Activated T-helper 9 cell treated with anti-CD3 and anti-CD28 coated beads, Interleukin-2, amount 50 U/mL, for 16 hours (primary cell): ENCODE measurements at places on chromosomes 7 and 10.

GRCh38 chr10:21919117-21919516 lies 84.4 kb downstream of the DNAJC1 start:
- DNase-seq = no peak

GRCh38 chr10:103060575-103060974 lies 132.5 kb downstream of the NT5C2 start:
- no peak for DNase-seq

DNA sequence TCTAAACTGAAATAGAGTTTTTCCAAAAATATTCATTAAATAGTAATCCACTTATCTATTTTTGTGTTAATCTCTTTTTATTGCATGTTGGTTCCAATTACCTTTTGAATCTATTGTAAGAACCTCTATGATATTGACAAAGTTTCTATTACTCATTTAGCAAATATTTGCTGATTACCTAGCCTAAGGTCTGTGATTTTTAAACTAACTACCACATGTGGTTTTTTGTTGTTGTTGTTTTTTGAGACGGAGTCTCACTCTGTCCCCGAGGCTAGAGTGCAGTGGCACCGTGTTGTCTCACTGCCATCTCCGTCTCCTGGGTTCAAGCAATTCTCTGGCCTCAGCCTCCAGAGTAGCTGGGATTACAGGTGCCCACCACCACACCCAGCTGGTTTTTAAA lies 2.0 kb upstream of the ASB13 start:
- DNase-seq = no peak

DNA sequence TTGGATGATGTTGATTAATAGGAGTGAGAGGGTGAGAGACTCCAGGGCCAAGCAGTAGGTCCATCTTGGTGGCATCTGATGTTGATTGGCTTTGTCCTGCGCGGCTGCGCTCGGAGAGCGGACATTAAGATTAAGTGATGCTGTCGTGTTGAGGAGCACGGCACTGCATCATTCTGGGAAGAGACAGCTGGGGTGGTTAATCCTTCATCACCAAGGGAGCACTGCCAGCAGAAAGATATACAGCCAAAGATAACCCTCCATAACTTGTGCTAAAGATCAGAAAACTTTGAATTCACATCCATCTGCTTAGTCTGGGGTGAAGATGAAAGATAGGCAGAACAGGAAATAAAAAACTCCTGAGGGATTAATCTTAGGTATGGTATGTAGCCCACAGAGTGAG lies 208.3 kb downstream of the LRMDA start:
- no peak for DNase-seq

- no peak for DNase-seq
These were observed 164.7 kb upstream of the HPS1 start for GRCh38 chr10:98611436-98611835.

- DNase-seq = no peak
These were observed 7.2 kb downstream of the EXOC6 start for GRCh38 chr10:92855560-92855959.

DNA sequence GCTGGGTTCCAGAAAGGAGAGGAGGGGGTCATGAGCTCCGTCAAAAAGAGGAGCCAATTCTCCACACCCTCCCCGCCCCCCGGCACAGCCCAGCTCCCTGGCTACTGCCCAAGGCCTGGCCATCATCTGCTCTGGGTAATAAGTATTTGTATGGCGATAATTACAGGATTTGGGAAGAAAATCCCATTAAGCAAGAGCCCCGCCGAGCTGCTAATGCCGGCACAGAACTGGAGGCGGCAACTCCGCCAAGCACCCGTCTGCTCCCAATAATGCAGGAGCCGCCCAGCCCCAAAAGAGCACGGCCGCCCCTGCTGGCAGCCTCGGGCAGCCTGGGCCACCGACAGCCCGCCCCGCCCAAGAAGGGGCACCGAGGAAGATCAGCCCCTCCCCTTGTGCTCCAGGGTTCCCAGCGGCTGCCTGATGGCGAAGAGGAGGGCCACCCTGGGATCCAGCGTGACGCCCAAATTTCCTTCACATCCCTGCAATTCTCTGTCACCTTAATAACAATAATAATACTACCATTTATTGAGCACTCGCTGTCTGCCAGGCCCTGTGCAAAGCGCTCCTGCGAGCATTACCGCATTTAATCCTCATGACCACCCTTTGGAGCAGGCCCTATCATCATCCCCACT lies 5.9 kb downstream of the SLIT1 start:
- no peak for DNase-seq

GRCh38 chr10:31095677-31096560 lies 64.3 kb upstream of the ZNF438 start:
- no peak for DNase-seq

GRCh38 chr7:129438839-129439651 lies 4.8 kb downstream of the STRIP2 start:
- DNase-seq = peak; percentile 36

- no peak for DNase-seq
These were observed 103.1 kb upstream of the AFAP1L2 start for GRCh38 chr10:114507449-114507848.

DNA sequence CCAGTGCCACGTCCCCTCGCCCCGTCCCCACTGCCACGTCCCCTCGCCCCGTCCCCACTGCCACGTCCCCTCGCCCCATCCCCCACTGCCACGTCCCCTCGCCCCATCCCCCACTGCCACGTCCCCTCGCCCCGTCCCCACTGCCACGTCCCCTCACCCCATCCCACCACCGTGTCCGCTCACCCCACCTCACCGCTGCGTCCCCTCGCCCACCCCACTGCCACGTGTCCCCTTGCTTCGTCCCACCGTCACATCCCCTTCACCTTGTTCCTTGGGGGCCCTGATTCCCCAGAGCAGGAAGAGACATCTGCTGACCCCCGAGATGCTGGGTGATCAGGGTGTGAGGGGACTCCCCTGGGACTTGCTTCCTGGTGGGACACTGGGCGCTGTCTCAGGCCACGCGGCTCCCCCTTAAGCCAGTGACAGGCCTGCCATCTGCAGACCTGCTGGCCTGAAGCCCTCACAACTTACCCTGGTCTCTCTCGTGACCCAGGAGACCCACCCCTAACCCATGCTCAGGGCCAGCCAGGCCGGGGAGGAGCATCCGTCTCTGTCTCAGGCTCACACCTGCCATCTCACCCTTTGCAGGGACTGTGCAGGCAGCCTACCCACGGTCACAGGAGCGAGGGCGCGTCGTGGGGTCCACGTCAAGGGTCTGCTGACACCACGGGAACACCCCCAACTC lies 260.4 kb downstream of the ELFN1 start:
- DNase-seq = no peak

DNA sequence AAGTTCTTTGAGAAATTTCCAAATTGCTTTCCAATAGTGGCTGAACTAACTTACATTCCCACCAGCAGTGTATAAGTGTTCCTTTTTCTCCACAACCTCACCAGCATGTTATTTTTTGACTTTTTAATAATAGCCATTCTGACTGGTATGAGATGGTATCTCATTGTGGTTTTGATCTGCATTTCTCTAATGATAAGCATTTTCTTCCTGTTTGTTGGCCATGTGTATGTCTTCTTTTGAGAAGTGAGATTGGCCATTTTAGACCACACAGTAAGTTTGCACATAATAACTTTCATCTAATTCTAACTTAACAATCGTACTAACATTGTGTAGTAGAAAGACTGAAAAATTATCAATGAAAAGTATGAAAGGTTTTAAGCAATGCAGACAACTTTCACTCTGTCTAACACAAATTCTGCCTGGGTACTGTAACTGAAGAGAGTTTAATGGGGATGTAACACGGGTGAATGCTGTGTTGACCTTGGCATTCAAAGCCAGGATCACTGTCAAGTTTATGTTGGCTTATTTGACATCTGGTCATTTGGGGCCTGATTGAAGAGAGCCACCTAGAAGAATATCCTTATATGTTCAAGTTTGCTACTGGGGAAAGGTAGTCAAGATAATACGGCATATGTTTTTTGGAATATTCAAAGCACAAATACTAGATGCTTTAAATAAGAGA lies 50.4 kb downstream of the FAM171A1 start:
- DNase-seq = no peak

DNA sequence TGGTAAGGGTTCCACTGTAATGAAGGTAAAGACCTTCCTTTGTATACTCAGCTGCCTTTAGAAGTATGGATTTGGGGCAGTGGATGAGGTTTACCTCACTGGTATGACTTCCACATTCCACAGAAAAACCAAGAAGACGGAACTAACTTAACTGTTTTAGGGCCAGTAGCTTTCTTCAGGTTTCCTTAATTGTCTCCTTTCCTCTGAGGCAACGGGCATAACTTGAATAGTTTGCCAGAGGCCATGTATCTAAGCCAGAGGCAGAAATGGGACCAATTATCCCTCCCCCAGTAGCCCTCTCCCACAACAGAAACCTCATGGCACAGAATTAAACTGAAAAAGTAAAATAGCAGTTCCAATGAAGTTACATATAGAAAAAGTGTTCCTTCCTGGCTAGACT lies 281.7 kb downstream of the PHTF2 start:
- DNase-seq = no peak

DNA sequence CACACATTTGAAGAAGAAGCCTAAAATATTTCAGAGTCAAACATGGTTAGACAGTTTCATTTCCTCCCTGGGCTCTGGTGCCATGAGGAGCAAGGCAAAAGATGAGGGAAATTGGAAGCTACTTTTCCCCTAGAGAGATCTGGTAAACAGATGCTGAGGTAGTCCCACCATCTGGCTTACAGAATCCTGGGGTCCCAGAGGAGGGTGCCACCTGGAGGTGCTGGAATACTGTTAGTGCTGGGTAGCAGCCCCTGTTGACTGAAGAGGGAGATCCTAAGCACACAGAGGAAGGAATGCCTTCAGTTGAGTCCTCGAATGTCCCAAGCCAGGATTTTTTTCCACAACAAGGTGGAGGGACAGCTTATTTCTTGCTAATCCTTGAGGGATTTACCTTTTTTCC lies 160.1 kb downstream of the FZD1 start:
- no peak for DNase-seq

- DNase-seq = no peak
These were observed 144.9 kb upstream of the CELF2 start for GRCh38 chr10:10872764-10873163.

- DNase-seq = no peak
These were observed 228.4 kb downstream of the DNAJB6 start for GRCh38 chr7:157565201-157565626.

GRCh38 chr10:36019749-36020148 lies 377.7 kb upstream of the FZD8 start:
- no peak for DNase-seq

DNA sequence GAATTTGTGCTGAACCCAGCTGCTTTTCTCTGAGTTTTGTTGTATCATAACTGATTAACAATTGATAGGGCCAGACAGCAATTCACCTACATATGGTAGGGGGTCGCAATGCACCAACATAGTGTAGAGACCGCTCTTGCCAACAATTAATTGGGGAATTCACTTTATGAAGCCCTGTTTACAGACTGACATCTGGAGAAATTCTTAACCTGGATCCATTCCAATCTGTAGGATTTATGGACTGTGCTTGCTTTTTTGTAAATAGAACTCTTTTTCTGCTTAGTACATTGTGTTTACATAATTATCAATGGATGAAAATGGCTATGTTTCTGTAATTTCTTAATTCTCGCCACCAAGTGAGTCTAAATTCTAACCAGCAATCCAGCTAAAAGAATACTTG lies 311.7 kb upstream of the BMPER start:
- no peak for DNase-seq

DNA sequence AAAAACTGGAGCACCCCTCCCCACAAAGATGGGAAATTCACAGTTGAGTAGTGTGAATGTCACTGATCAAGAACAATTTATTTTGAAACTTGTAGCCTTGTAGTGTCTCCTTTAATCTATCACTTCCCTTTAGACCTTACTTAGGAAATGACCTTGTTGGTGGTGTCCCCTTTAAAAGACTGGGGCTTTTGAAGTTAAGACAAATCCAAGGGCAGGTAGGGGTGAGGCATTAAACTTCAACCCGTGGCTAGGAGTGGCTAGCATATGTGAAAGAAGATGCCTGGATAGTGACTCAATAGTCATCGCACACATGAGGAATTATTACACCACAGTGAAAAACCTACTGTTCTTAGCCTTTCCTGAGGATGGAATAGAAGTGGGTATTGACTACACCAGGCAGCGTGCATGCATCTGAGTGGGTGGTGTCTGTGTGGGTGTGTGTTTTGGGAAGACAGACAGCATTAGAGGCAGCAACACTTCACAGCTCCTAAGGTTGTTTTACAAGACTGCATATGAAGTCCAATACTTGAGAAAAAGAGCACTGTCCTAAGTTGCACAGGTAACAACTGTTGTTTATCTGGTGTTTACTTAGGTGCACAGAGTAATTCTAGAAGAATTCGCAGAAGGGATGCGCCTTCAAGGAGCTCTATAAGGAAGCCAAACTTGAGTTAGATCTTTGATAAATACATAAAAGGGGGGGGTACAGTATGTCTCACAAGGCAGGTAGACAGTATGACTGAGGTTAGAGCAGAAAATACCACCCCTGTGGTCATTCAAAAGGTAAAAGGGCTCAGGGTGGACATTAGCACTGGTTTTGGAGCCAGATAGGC lies 32.9 kb downstream of the ABLIM1 start:
- no peak for DNase-seq

DNA sequence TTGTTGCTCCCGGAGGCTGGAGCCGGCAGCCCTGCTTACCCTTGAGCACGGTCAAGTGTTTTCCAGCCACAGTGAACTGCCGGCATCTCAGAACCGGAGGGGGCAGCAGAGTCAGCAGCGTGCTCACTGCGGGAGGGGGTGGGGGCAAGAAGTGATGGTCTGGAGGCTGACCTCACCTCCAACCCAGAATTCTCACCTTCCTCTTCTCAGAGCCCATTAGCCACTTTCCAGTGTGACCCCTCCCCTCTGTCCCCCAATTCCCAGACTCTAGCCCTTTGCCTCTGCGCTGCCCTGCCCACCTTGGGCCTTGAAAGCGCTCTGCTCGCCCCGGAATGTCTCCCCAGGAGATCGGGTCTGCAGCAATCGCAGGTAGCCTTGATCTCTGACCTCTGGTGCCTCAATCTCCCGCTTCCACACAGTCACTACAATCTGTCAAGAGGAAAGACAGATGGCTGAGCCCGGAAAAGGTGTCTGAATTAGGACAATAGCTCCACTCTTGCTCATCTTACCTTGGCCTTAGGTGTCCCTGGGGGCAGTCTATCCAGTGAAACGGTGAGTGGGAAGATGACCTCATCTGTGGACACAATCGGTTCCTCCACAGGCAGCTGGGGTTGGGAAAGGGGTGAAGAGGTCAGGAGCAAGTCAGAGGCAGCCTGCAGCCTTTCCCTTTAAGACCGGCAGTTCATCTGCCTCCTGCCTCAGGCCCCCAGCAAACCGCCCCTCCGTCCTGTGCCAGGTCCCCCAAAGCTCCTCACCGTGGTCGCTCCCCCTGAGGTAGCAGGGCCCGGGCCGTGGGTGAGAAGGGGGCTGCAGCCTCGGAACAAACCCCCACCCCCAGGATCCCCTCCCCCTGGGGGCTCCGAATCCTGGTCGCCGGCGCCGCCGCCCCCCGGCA lies 942 bp downstream of the TRAPPC14 start:
- no peak for DNase-seq

DNA sequence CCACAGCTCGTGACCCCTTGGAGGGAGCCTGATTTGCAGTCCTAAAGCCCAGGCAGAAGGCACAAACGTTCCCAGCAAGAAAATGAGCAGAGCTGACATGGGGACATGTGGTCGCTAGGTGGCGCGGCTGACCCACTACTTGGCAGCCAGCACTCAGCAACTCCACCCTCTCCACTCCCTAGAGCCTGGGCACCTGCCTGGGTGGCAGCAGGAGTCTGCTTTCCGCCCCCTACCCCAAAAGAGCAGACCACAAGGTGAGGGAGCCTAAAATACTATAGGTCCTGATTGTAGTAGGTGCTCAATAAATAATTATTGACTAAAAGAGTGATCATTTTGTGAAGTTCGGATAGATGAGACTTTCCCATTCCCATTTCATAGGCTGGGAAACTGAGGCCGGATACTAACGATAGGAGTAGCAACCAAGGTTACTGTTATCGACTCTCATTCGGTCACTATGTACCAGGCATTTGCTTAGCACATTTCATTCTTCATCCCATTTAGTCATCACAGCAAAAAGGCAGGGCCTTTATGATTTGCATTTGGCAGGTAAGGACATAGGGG lies 57.4 kb downstream of the NEUROG3 start:
- DNase-seq = peak; percentile 67
